ENCODE measurements at places on chromosomes 5 and 9.

DNA sequence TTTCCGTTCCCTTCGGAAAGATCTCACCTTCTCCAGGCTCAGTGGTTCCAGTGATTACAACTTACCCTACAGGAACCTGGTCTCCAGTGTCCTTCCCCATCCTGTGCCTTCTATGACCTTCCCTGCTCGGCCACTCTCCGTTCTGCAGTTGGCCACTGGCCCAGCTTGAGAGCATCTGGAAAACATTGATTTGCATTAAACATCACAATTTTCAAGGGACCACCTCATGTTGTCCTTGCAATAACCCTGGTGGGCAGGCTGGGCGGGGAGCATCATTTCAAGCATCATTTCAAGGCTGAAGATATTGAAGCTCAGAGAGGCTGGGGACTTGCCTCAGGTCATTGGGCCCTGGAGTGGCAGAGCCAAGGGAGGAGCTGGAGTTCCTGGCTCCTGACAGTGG is 177.4 kb downstream of the SEC61B start:
- no peak for DNase-seq

- DNase-seq = no peak
Measured at GRCh38 chr5:173673295-173674101, 57.0 kb upstream of the BOD1 start.

- no peak for DNase-seq
Measured at GRCh38 chr9:129289131-129289731, 111.2 kb upstream of the IER5L start.

- DNase-seq = peak; percentile 18
Measured at GRCh38 chr9:304106-304505, 89.4 kb downstream of the DOCK8 start.

DNA sequence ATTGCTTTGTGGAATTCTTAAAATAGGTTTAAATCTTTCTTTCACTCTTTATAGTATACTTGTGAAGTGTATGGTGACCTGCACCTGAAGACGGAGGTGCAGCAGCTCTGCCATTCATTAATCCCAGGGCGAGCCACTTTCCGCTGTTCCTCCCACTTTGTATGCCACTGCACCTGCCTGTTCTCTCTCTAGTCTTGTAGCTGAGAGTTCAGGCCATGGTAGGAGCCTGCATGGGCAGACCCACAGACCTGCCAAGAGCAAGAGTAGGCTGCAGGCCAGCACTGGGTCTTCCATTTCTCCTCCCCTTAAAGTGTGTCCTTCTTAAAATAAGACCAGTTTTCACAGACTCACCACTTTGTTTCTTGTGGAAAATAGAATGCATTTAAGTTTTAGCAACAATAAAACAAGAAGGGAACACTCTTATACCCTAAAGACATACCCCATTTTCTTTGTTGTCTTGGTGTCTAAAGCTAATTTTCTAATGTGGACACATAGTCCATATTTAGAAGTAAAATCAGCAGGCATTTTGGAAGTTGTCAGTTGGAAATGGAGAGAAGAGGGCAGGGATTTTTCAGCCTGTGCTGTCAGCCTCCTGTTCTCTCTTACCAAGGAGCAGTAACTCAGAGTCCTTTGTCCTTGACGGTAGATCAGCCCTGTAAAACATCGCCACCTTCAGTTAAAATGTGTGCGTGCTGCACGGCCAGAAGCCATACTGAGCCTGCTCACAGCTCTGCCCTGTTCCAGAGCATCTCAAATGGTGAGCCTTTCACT is 103.2 kb downstream of the SNCAIP start:
- peak; percentile 84 for DNase-seq

DNA sequence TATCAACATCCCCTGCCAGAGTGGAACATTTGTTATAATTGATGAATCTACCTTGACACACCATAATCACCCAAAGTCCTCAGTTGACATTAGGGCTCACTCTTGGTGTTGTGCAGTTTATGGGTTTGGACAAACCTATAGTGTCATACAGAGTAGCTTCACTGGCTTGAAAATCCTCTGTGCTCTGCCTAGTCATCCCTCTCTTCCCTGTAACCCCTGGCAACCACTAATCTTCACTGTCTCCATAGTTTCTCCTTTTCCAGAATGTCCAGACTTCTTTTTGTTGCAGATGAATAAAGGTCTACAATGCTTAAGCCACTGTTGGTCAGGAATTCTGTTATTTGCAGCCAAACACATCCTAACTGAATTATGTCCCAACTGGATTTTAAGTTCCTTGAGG is 22.5 kb upstream of the SUB1 start:
- no peak for DNase-seq

DNA sequence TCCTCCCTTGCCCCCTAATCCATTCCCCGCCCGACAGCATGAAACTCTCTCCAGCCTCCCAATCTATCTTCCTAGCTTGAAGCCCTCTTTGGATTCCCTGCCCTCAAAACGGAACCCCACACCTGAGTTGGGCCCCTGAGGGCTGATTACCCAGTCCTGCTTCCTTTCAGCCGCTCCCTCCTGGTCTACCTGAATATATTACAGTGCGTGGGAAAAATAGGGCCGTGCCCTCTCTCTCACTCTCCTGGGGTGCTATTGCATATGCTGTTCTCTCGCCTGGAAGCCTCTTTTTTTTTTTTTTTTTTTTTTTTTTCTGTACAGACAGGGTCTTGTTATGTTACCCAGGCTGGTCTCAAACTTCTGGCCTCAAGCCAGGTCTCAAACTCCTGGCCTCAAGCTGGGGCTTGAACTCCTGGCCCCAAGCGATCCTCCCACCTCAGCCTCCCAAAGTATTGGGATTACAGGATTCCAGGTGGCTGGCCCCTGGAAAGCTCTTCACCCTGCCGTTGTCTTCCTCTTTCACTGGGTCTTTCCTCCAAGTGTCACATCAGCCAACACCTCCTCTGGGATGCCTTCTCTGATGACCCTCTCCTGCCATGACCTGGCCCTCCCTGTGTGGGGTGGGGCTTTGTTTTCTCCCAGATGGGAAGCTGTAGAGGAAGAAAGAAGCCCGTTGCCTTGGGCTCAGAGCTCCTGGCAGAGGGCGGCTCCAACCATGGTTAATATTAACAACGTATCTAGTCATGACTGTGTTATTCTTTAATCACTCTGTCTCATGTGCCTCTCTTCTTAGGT is 8.2 kb downstream of the DNM1 start:
- DNase-seq = no peak

- DNase-seq = no peak
Measured at GRCh38 chr9:489198-490197, 274.8 kb downstream of the DOCK8 start.

GRCh38 chr5:39942606-39943005 is 517.8 kb upstream of the DAB2 start:
- DNase-seq = no peak

GRCh38 chr5:911601-912000 is 18.9 kb downstream of the TRIP13 start:
- DNase-seq = no peak

GRCh38 chr5:88702332-88702731 is 180.7 kb downstream of the MEF2C start:
- DNase-seq = peak; percentile 12

DNA sequence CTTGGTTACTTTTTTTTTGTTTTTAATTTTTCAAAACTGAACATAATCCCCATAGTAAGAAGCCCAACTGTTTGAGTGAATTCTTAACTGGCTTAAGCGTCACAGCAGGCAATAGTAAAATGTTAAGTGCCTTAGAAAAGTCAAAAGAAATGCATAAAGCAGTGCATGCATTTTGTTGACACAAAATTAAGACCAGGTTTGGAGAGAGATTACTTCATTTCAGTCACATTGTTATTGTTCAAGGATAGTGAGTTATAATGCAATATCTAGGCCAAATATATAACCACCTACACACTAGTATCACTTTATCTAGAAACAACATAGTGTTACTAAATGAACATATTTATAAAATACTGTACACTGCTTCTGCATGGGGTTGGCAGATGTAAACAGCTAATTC is 116.9 kb upstream of the KLF9 start:
- DNase-seq = no peak

GRCh38 chr5:177469750-177470525 is 3.5 kb downstream of the DBN1 start:
- no peak for DNase-seq

GRCh38 chr5:53825016-53825415 is 264.6 kb downstream of the NDUFS4 start:
- no peak for DNase-seq

- no peak for DNase-seq
Measured at GRCh38 chr5:115907177-115907576, 55.1 kb upstream of the LVRN start.

- no peak for DNase-seq
Measured at GRCh38 chr5:539469-540070, 15.3 kb upstream of the SLC9A3 start.

- DNase-seq = no peak
Measured at GRCh38 chr5:151413800-151414199, 33.6 kb upstream of the SLC36A1 start.

GRCh38 chr5:119470105-119470763 is 17.9 kb downstream of the HSD17B4 start:
- DNase-seq = peak; percentile 62

GRCh38 chr5:181114844-181115778 is 15.9 kb downstream of the OR2V1 start:
- peak; percentile 45 for DNase-seq

DNA sequence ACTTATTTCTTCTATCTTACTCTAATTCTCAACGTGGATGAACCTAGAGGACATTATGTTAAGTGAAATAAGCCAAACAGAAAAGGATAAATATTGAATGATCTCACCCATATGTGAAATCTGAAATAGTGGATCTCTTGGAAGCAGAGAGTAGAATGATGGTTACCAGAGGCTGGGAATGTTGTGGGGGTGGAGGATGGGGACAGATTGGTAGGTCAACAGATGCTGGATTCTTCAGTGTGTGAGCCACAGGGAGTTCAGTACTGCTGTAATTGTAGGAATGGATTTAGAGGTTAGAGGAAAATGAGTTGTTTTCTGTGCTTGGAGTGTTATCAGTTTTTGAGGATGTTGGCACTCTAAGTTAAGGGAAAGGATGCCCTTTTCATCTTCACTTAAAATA is 190.6 kb downstream of the FBXL7 start:
- DNase-seq = no peak

DNA sequence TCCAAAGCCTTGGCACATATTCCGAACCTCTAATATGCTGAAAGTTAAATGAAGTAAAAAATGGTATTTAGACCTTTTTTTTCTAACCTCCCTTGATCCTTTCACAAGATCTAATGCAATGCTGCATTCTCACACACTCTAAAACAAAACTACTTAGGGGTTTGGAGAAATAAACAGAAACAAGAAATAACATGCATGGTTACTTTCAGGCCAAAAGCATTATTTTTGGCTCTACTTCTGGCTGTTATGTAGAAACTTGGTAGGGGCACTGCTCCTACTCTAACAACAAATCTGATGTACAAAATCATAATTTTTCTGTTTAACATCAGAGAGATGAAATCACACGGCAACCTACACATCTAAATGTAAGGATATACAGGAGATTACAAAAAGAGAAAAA is 51.2 kb downstream of the CHD1 start:
- DNase-seq = no peak

GRCh38 chr5:59358005-59358861 is 535.3 kb downstream of the PDE4D start:
- DNase-seq = peak; percentile 86

DNA sequence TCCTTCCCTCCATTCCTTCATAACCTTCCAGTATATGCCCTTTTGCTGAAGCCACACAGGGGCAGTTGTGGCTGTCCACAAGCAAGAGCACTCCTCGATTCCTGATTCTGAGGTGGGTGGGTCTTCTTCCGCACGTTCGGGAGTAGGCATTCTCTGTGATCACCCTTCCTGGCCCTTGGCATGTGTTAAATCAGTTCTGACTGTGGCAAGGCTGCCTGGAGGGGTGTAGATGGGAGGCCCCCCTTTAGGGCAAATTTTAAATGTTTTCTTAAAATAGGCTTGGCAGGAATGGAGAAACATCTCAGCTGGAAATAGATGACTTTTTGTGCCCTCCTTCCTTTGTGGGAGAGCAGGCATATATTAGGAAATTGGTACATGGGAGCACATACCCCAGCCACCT is 3.1 kb downstream of the AGXT2 start:
- no peak for DNase-seq

DNA sequence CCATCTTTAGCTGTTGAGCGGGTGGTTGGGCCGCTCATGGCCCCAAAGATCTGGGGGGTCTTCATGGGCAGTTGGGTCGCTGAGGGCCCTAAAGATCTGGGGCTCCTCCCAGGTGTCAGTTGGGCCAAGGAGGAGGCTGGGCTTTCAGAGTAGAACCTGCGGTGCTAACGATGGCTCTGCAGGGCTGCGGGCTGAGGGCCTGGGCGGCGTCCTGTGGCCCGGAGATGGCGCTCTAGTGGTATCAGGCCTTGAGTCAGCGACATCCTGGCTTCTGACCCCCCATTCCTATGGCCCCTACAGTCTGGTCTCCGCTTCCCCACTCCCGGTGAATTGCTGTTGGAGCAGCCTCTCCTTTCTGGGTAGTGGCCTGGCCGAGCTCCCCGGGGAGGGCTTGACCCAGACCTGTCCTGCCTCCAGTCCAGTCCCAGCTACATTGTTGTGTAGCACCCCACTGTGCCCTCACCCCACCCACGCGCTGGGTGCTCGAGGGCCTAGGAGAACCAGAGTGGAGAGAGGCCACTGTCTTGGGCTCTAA is 640 bp downstream of the C5orf58 start:
- DNase-seq = no peak

GRCh38 chr5:15326471-15326870 is 173.5 kb upstream of the FBXL7 start:
- no peak for DNase-seq

- DNase-seq = no peak
Measured at GRCh38 chr9:104606152-104606551, 725 bp upstream of the OR13C2 start.

GRCh38 chr9:36471359-36471758 is 71.3 kb upstream of the RNF38 start:
- DNase-seq = no peak

GRCh38 chr9:134930398-134930797 is 12.7 kb upstream of the FCN1 start:
- DNase-seq = no peak

GRCh38 chr9:37362430-37362829 is 60.1 kb upstream of the GRHPR start:
- DNase-seq = no peak

GRCh38 chr5:157576678-157577077 is 1.1 kb upstream of the ADAM19 start:
- DNase-seq = peak; percentile 63

DNA sequence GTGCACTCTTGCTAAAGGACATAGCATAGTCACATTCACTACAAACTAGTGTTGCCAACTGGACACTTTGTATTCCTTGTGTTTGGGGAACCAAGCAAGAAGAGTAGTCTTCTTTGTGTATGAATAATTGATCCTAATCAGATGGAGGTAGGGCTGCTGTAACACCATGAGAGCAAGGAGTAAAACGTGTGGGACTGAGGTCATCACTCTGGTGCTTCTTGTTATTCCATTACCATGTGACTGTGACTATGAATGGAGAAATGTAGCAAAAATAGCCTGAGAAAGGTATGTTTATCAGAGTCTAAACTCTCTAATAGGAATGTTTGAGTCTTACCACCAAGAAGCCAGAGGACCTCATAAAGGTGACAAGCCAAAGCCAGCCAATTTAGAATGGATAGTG is 966.9 kb downstream of the TAF11L14 start:
- DNase-seq = no peak

GRCh38 chr5:139494256-139494655 is 11.7 kb upstream of the STING1 start:
- no peak for DNase-seq

DNA sequence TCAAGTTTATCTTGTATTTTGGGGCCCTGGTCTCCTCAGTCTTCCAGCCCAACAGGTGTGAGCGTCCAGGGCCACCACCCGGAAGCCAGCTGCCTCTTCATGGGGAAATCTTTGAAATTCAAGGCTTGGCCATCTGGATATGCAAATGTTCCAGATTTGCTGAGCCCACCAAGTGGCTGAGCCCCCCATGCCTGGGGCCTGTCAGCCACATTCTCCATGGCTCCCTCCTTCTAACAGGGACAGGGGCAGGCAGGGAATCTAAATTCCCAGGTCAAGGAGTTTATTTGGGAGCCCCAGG is 14.2 kb upstream of the CXXC5 start:
- no peak for DNase-seq
